NCI-H187 (cell line): ENCODE measurements at places on chromosomes 7 and 10.

GRCh38 chr10:48856855-48857254 lies 82.8 kb downstream of the LRRC18 start:
- DNase-seq, result no peak

- DNase-seq, result no peak
Observed at GRCh38 chr10:35340975-35341374, 4.7 kb downstream of the CCNY start.

GRCh38 chr10:111316722-111317212 lies 239.9 kb downstream of the ADRA2A start:
- peak; percentile 40 for DNase-seq

DNA sequence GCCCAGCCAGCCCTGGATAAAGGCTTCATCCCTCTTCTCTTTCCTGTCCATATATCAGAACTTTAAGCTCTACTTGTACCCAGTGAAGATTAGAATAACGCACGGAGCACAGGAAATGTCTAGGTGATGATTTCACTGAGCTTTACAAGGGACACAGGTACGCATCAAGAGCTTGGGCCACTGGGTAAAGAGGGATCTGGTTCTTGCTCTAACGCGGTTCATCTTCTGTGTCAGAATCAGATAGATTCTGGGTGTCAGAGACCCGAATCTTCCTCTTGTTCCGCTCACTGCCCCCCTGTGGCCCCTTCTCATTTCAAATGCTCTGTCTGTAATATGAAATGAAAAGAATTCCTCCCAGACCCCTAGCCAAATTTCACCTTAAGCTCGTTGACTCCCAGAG lies 24.7 kb downstream of the IL2RA start:
- no peak for DNase-seq

DNA sequence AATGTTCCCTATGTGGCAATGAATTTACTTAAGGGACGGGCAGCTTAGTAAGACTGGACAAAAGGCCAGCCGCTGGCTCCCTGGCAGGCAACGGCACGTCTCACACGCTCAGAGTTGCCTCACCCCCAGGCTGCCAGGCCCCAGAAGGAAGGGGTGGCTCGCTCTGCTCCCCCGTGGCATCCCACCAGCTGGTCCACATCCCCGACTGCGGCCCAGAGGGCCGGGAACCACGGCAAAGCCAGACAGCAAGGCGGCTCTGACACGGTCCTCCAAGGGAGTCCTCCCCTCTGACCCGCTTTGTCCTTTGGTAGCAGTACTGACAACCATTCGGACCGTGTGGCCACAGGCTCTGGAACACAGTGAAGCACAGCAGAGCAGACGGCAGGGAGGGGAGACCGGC lies 34.1 kb downstream of the NUDT1 start:
- DNase-seq, result no peak

- no peak for DNase-seq
Observed at GRCh38 chr7:26295586-26295985, 3.9 kb downstream of the SNX10 start.

GRCh38 chr7:45888185-45888992 lies at the start of gene IGFBP1:
Gene IGFBP1 (plus strand): TSS chr7:45888488. CDS start chr7:45888653, 165 bp downstream.
- DNase-seq, result no peak

DNA sequence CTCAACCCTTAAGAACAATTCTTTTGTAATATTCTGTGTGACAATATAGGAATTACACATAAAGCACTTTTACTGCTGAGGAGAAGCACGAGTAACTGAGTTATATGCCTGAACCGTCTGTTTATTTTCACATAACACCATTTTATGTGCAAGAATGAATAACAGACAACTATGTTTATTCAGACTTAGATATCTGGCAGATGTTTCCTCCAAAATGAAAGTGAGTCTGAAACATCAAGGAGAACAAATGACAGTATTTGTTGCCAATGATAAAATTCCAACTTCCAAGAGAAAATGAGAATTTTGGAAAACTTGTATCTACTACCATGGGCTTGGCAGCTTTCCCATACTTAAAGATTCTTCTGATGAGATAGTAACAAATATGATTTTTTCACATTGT lies 51.4 kb downstream of the DNMBP start:
- no peak for DNase-seq

DNA sequence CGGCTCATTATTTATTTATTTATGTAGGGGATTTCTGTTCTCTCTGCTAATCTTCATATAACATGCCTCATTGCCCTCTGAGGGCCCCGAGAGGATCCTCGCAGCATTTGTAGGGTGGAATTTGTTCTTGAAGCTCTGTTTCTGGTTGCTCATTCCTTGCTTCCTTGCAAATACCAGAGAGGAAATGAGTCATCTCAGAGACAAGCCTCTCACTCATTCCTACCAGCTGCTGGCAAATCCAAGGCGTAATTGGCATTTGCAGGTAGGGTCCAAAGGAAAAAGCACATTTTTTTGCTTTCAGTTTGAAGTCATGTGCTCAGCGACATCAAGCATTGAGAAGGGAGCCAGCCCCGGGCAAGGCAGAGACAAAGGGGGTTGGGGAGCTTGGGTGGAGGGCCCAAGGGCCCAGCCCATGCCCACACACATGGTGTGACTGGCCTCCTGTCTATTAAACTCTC lies 501.6 kb downstream of the GALNT17 start:
- DNase-seq, result peak; percentile 18

DNA sequence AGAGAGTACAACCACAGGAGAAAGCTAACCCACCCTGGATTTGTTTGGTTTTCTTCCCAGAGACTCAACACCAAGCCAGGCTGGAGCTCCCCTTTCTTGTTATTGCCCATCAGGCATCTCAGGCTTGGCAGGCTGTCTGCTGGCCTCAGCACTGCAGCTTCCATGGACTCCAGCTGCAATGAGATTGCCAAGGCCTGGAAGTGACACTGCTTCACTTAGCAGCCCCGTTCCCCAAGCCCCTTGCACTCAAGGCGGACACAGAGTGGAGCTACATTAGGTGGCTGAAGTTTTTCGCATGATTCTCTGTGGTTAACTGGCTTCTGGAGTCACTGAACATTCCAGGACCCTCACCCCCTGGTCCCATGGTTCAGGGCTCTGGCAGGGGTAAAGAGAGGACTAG lies 163.1 kb upstream of the GDF10 start:
- DNase-seq, result no peak

DNA sequence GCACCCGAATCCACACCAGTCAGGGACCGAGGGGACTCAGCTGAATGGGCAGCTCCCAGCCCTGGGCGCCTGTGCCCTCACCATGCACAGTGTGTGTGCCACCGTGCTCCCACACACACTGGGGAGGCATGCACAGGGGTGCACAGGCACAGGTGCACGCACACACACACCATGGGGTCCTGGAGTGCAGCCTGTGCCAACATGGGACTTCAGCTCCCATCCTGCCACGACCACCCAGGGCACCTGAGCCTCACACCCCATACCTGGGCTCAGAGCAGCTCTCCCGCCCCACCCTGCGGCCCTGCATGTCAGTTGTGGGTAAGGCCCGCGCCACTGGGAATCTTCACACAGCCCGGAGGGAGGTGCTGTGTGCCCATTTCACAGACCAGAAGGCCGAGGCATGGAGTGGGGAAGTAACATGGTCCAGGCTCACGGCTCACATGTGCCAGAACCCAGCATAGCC lies 8.0 kb downstream of the ELFN1 start:
- no peak for DNase-seq

DNA sequence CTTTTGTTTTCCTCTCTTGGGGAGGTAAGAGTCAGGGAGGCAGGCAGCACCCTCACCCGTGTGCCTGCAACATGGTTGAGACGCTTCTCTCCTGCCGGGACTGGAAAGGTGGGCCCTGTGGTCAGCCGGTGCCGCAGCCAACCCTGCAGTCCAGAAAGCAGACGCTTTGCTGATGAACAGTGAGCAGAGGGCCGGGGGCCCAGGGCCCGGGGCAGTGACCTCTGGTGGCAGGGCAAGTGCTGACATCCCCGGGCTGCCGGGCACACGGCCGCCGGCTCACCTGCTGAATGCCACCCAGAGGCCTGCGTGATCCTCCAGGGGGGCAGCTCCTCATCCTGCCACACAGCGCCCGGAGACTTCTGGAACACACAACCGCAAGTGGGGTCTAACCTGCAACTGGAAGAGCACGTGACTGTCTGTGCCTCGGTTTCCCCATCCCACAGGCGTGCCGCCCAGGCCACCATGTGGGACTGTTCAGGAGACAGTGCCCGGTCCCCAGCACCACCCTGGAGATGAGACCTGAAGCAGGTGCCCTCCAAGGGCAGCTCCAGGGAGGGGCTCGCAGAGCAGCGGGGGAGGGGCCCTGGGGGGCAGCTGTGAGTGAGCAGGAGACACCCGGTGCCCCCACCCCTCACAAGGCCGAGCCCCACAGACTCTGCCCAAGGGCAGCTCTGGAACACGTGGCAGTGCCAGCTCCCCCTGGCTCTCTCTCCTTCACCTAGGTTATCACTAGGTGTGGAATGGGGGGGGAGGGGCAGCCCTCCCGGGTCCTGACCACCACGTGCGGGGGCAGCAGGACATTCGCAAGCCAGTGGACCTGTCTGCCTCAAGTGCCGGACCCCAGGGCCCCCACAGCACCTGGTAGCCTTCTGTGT lies 2.2 kb upstream of the ADGRA1 start:
- DNase-seq, result no peak

DNA sequence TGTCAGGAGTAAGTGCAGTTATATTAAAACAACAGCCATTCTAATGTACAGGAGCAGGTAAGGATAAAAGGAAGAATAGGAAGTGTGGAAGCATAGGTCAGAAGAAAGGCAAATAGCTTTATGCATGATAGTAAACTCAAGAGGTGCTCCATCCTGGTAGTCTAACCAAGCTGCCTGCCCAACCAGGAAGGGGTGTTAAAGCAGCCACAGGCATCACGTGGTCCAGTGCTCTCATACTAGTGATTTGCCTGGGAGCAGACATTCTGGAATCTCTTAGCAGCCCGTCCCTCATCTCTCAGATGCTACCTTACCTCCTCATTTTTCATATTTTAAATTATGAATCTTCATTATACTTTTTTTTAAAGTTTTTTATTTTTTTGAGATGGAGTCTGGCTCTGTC lies 18.5 kb downstream of the ABRAXAS2 start:
- peak; percentile 1 for DNase-seq
